HEK293T (cell line): ENCODE measurements at places on chromosomes 7 and 10.
A peak's percentile ranks its signal among the peaks of the same experiment; 100 is the strongest.

DNA sequence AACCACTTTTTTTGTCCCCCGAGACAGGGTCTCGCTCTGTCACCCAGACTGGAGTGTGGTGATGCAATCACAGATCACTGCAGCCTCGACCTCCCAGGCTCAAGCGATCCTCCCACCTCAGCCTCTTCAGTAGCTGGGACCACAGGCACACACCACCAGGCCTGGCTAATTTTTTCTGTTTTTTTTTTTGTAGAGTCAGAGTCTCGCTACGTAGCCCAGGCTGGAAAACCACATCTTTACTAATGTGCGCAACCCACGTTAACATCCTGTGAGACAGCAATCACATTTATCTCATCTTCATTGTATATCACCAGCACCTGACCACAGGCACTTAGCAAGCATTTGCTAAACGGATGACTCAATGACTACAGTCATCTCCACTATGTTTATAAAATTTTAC lies 77.8 kb upstream of the ATP6V0A4 start:
- no peak for DNase-seq

- DNase-seq, result no peak
Observed at GRCh38 chr7:10571759-10572158, 401.9 kb upstream of the PHF14 start.

DNA sequence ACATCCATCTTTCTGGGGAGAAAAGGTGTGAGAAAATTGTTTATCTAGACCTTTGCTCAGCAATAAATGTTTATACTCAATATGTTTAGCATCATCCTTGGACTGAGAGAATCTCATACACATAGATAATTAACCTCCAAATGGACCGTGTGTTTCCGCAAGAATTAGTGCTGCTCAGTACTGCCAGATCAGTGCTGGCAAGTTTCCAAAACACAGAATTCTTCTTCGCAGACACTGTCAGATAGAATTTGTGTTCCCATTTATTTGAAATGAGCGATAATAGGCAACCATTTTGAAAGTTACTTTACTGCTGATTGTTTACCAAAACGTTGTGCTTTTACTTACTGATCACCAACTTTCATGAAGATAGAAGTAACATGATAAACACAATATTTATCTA lies 33.7 kb downstream of the STAMBPL1 start:
- no peak for DNase-seq

- no peak for DNase-seq
Observed at GRCh38 chr10:70163448-70163847, 6.9 kb downstream of the SAR1A start.

GRCh38 chr10:11553773-11554381 lies 57.6 kb downstream of the USP6NL start:
- no peak for DNase-seq

- no peak for DNase-seq
Observed at GRCh38 chr7:99390941-99391602, 16.5 kb downstream of the ARPC1B start.

GRCh38 chr10:126704649-126705048 lies 34.2 kb upstream of the C10orf90 start:
- no peak for DNase-seq

GRCh38 chr7:55024776-55025175 lies 6.0 kb downstream of the EGFR start:
- no peak for DNase-seq

GRCh38 chr7:143269251-143269650 lies 6.0 kb downstream of the GSTK1 start:
- DNase-seq, result no peak

DNA sequence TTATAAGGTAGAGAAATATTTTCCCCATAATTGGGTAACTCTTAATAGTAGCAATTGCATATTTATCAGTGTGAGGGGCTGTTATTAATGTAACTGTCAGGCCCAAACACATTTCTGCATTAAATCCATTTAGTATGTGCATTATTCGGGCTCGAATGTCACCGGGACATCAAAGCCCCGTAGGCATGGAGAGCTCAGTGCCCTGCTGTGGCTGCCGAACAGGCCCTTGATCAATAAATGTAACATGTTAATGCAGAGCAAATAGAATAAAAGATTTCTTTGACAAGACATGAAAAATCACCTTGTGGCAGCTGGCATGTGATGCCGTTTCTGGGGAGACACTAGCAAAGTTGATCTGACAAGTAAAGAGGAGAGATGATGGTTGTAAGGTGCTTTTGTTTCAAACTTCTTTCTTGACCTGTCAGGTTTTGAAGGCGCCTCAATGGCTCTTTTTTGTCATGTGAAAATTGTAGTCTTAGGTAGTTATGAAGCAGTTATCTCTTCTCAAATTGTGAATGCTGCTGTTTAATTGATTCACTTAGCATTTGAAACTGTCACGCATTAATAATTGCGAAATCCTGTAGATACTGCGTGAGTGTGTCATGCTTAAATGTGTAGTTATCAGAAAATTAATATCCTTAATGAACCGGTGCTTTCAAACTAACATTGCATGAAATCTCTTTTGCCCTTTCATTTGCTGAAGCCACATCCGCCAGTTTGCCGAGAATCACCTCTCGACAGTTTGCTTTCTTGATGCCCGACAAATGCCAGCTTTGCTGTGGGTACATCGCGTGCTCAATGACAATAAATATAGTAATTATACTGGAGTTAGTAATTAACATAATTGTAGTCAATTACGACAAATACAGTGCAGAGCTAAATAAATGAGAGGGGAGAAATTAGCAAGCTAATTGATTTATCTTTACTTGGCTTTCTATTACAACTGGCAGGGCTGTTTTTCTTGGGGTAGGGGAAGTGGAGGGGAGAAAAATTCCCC lies 19.5 kb downstream of the LRMDA start:
- no peak for DNase-seq

- DNase-seq, result no peak
Observed at GRCh38 chr7:94049615-94050014, 45.5 kb upstream of the BET1 start.

DNA sequence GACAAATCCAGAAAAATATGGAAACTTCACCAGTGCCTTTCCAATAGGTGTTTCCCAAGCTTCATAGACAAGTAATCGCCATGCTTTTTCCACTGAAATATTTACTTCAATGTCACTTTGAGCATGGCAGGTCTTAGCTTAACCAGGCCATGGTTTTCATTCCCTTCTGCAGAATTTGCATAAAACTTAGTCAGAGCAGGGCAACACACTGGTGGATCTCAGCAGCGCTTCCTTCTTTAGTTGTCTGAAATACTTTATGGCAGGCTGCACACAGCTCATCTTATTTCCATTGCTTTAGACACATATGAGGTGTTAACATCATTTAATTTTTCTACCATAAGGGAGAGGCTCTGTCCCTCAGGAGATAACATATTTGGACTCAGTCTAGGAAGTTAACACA lies 102.9 kb upstream of the AHR start:
- no peak for DNase-seq

- no peak for DNase-seq
Observed at GRCh38 chr10:132858121-132859081, 72.5 kb upstream of the NKX6-2 start.

GRCh38 chr10:8158193-8159071 lies 103.9 kb downstream of the GATA3 start:
- no peak for DNase-seq

GRCh38 chr7:8263048-8263447 lies 1.1 kb upstream of the ICA1 start:
- no peak for DNase-seq

GRCh38 chr10:79129361-79129997 lies 60.7 kb downstream of the ZMIZ1 start:
- DNase-seq, result peak; percentile 49

GRCh38 chr7:69349291-69349690 lies 249.0 kb upstream of the AUTS2 start:
- DNase-seq, result no peak

DNA sequence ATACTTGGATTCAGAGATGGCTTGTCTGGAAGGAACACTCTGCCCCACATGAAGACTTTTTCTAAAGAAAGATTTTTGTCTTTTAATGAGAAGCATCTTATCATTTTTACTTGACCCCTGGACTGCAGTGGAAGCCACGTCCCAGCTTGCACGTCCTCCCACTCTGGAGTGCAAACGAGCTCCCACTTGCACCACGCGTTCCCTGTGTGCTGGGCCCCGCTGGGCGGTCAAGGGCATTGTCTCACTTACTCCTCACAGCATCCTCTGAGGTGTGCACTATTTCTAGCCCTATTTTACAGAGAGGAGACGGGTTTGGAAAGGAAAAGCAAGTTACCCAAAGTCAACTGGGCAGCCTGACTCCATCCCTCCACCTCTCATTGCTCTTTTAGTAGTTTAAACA lies 175.2 kb downstream of the HIBADH start:
- DNase-seq, result no peak

- DNase-seq, result no peak
Observed at GRCh38 chr7:40298421-40298820, 163.6 kb downstream of the SUGCT start.
